ENCODE measurements at places on chromosomes 12 and 14. TPM values are rescaled to one million over a fixed set of nuclear protein-coding genes. Genes with fewer than 3 reads are reported as not detected.

GRCh38 chr14:53365486-53366130 is 212.5 kb upstream of the DDHD1 start:
- DNase-seq: no peak

Gene CCDC38
- not detected for total RNA-seq

Gene NPAS3
- total RNA-seq: 1.1 TPM

DNA sequence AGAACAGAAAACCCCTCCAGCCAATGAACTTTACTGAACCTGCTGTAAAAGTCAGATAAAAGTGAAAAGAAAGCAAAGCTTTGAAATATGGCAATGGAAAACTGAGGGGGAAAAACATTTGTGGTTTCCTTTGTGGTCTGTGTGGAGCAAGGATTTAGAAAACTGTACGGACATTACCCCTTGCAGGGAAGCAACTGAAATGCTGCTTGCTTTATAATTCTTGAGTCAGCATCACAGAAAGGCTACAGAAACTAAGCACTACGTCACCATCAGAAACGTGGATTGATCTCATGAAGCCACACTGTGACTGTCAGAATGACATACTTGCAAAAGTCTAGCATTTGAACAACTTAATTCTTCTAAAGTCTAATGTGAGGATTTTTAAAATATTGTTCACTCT is 2.4 kb upstream of the KCNC2 start:
- DNase-seq: no peak

DNA sequence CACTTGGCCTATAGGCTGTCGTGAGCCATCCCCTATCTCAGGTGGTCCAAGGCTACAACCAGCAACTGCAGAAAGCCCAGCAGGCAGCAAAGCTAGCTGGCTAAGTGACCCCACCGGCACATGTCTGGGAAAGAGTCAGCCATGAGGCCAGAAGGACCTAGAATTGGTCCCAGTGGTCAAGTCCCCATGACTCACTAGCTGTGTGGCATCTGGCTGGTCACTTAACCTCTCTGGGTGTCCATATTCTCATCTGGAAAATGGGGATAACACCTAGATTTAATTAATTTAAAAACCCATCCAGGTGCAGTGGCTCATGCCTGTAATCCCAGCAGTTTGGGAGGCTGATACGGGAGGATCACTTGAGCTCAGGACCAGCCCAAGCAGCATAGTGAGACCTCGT is 37.6 kb downstream of the SYNE3 start:
- no peak for DNase-seq

- no peak for DNase-seq
Measured at GRCh38 chr12:54525383-54525782, 24.0 kb upstream of the PDE1B start.

DNA sequence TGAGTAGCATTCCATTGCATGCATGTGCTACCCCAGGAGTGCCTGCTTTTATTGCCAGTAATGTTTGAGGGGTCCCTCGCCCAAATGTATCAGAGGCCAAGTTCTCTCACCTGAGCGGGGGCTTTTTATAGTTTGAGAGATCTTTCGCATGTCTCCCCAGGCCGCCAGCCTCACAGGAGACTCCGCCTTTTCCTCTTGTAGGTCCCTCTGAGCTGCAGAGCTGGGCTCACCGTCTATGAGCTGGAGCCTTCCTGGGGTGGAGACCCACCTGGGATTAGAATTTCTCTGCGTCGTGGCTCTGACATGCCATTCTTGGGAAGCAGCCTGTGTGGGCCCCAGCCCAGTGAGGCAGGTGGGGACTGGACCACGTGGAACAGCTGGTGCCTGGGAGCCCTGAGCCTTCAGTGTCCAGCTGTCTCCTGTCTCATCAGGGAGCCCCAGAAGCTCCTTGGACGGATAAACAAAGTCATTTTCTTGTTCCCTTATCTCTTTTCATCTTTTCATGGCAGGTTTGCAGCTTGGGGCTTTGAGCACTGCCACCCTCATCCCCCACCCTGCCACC is 261.7 kb upstream of the CRY1 start:
- DNase-seq: no peak

DNA sequence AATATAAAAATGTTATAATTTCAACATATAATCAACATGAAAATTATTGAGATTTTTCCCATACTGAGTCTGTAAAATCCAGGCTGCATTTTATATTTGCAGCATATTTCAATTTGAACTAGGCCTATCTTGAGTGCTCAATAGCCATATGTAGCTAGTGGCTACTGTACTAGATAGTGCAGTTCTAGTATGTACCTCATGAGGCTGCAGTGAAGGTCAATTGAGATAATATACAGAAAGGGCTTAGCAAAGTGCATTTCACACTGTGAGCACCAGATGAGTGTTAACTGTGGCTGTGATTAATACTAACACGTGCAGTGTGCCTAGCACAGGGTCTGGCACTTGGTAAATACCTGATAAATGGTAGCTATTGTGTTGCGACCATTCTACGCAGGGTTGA is 5.4 kb upstream of the SLC22A17 start:
- no peak for DNase-seq

Gene ESPL1
- total RNA-seq: 0.95 TPM

Measured in thoracic aorta (tissue), 2 donors.